ENCODE measurements at places on chromosomes 12 and 14.

DNA sequence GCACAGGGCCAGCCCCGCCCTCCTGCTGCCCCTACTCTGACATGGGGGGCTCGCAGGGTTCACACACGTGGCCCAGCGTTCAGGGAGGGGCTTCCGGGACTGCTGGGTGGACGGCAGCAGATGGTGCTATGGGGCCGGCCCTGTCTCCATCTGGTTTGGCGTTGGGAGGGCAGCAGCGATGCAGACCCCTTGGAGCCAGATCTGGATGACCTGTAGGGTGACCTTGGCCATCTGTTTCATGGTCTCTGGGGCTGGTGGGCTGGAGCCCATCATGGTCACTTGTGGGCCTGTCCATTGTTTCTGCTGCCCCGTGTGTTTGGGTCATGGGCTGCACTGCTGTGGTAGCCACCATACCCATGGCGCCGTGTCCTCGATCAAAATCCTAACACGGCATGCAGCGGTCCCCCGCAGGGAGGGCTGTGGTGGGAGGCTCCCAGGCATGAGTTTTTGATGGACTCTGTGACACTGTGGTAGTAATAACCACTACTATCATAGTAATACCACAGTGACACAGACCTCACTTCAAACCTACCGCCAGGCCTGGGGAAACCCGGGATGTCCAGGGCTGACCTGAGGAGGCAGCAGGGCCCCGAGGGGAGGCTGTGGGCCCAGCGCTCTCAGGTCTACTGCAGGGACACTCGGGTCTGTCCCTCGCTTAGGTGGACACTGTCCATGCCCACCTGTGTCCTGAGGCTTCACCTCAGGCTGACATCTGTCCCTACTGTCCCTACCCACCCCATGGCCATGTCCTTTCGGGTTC lies 359.4 kb downstream of the TMEM121 start:
- no peak for DNase-seq

DNA sequence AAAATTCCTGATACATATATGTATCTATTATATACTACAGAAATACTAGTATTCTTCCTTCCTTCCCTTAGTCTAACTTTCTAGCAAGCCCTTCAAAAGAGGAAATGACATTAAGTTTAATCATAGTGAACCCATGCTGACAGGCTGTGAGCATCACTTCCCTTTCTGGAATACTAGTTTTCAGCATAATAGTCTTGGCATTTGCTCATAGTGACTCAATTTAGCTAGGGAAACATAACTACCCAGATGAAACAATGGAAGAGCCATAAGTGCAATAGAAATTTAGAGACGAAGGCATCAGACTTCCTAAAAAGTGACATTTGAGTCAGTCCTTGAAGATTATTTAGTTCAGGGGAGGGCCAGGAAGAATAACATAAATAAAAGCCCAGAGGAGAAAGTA lies 184.5 kb upstream of the CRY1 start:
- DNase-seq = no peak

- no peak for DNase-seq
These were observed 84.6 kb downstream of the BTG1 start for GRCh38 chr12:92061061-92061460.

- no peak for DNase-seq
These were observed 49.4 kb downstream of the CCNK start for GRCh38 chr14:99530407-99531155.

- DNase-seq = no peak
These were observed 65.9 kb downstream of the DAAM1 start for GRCh38 chr14:59254146-59254910.

GRCh38 chr12:114092981-114093380 lies 126.9 kb upstream of the RBM19 start:
- no peak for DNase-seq

GRCh38 chr12:112359290-112359689 lies 22.9 kb downstream of the HECTD4 start:
- no peak for DNase-seq

DNA sequence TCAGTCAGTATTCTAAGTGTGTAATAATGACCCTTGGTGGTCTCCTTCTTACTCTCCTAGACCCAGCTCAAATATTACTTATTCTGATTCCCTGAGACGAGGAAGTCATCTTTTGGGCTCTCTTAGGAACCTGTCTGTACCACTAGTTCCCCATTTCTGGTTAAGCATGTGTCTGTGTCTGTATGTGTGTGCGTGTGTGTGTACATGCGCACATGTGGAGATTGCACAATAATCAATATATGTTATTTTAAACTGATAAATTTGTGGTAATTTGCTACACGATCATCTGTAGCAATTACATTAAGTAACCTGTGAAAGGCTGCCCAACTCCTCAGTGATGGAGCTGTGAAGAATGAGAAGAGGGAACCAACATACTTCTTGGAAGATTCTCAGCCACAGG lies 132.2 kb downstream of the ASCL4 start:
- no peak for DNase-seq

GRCh38 chr14:102516531-102517391 lies 7.2 kb upstream of the ANKRD9 start:
- peak; percentile 38 for DNase-seq

DNA sequence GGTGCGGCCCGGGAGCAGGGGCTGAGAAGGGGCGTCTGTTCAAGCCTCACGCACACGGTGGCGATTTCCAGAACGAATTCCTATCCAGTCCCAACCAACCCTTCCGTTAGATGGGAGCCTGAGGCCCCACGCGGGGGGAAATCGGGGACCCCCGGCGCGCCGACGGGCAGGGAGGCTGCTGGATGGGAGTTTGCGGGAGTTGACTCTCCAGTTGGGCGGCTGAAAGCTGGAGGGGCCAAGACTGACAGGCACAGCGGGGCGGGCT lies 9.8 kb downstream of the EXOC3L4 start:
- DNase-seq = no peak

- DNase-seq = no peak
These were observed 5.9 kb downstream of the GOLGA5 start for GRCh38 chr14:92800012-92800411.

- DNase-seq = no peak
These were observed 26.8 kb downstream of the AMN start for GRCh38 chr14:102949062-102949800.

GRCh38 chr12:20375560-20375959 lies 7.2 kb downstream of the PDE3A start:
- DNase-seq = no peak

- DNase-seq = no peak
These were observed 1110.3 kb downstream of the FLRT2 start for GRCh38 chr14:86640288-86640687.

DNA sequence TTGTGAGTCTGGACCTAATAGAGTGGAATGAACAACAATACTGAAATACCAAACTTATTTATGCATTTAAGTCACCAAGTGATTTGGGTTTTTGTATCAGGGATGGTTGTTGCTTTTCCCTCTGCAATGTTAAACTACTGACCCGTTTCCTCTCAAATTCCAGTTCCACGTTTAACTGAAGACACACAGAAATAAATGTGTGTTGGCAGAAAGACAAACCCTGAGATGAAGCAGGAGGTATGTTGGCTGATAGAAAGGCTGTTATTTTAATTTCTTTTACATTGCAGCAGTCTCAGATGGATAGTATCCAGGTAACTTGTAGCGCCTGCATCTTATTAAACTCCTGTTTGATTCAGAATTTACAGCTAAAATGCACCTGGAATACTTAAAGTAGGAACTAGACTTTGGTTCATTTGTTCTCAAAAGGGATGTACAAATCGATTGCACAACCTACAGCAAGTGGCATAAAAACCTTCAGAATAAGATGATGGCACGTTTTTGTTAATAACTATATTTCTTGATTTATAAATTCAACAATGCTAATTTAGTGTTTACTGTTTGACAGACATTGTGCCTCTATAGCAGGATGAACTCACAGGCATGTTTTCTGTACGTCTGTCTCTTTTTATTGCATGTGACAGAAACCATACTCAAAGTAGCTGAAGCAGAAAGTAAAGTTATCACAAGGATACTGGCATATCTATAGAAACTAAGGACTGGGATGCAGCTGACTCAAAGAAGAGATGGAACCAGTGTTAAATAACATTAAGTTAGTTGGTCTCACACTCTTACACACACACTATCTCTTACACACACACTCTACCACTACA lies 405.7 kb downstream of the ZFP36L1 start:
- DNase-seq = no peak

- no peak for DNase-seq
These were observed 481.0 kb downstream of the EGLN3 start for GRCh38 chr14:33469898-33470297.

DNA sequence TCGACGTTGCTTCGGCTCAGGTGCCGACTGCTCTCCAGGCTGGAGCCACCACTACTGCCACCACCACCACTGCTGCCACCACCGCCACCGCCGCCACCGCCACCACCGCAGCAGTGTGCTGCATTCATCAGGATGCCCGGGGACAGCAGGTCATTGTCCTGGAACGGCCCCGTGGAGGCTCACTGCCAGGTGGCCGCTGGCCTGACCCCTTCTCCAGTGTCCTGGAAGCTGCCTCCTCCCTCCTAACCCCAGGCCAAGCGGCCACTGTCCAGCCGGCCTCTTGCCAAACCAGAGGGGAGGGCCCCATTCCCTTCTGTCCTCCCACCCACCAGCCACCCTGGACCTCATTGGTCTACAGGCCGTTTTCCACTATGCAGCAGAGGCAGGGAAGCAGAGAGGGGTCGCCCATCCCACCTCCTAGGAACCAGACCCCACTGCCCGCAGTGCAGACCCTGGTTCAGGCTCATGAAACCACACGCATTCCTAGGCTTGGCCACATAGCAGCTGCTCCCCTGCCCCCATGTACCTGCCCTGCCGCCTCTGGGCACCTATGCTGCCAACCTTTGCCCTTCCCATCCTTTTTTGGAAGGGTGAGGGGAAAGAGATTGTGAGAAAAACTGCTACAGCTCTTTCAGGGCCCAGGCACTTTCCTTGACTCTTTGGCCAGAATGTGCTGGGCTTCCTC lies 15.2 kb downstream of the ARL6IP4 start:
- no peak for DNase-seq
